Kidney tubule cell (primary cell): ENCODE measurements at places on chromosomes 2 and 18.
A peak's percentile ranks its signal among the peaks of the same experiment; 100 is the strongest.

- DNase-seq: no peak
These were observed 369.8 kb downstream of the ARHGAP15 start for GRCh38 chr2:143499061-143499460.

GRCh38 chr2:221204699-221205098 is 367.4 kb downstream of the EPHA4 start:
- DNase-seq: no peak

DNA sequence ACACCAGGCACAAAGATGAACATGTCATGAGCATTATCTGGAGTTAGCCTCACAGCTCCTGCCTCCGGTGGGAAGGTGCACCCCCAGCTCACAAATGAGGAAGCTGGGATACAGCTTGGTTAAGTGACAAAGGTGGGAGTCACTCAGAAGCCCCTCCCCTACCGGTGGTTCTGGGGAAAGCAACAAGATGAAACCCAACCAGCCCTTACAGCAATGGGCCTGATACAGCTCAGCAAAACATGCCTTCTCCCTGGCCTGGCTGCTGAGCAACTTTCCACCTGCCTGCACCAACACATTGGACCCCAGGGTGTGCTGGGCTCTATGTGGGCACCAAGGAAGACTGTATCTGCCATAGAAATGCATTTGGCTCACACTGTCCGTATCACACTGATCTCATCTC is 113.2 kb downstream of the GYPC start:
- no peak for DNase-seq

GRCh38 chr2:202479610-202480009 is 103.5 kb downstream of the BMPR2 start:
- DNase-seq: no peak

GRCh38 chr18:3093624-3094337 is 80.8 kb upstream of the LPIN2 start:
- no peak for DNase-seq

- DNase-seq: no peak
These were observed 200.6 kb downstream of the RND3 start for GRCh38 chr2:150286730-150287362.

DNA sequence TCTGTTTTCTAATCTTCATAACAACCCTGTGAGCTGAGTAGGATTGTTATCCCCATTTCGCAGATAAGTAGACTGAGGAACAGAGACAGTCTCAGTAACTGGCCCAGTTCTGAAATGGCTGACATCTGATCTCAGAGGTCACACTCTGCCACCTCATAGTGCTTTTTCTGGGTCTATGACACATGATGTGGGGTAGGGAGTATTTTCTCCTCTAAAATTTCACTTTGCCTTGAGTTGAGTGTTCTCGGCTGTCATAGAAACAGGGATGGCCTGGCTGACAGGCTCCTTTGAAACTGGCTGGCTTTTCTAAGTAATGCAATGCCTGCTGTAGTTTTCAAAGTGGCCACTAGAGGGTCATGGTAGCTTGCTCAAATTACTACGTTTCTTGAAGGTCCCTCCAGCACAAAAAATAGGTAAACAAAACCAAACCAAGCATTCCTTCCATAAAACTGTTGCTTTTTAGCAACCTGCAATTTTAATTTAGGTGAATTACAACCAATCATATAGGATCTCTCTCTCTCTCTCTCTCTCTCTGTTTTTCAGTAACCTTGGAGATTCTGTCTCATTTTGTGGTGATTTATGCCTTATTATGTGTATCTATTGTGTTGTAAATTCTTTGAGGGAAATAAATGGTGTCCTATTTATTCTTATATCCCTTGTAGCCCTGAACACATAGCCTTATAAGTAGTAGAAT is 84.2 kb upstream of the TTN start:
- peak; percentile 68 for DNase-seq

DNA sequence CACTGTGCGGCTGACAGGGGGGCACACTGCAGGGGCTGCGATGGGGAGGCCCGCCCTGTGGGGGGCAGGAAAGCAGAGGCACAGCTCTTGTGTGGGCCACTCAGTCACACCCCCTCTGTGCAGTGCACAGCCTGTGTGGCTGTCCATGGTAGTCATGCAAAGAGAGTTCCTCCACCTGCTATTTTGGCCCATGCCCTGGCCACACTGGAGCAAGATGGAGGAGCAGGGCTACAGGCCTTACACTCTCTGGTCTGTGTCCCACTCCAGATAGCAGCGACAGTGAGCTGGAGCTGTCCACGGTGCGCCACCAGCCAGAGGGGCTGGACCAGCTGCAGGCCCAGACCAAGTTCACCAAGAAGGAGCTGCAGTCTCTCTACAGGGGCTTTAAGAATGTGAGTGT is 28.5 kb upstream of the FAHD2A start:
- DNase-seq: no peak

DNA sequence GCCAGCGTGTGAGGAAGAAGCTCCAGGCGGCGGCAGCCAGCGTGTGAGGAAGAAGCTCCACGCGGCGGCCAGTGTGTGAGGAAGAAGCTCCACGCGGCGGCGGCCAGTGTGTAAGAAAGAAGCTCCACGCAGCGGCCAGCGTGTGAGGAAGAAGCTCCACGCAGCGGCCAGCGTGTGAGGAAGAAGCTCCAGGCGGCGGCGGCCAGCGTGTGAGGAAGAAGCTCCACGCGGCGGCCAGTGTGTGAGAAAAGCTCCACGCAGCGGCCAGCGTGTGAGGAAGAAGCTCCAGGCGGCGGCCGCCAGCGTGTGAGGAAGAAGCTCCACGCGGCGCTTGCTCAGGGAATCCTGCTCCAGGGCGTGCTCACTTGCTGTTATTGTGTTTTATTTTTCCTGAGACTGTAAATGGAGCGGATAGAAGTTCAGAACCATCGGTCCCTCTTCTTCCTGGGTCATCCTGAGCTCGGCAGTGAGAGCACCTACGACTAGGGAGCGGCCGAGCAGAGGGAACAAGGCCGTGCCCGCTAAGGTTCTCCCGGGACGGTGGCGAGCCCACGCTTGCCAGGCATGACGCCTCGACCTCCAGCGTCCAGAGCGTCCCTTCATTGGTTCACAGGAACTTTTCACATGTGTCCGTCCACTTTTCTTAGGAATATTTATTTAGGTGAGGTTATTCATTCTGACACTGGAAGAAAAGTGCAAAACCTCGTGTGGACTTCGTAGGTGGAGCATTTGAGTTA is 94.2 kb downstream of the TMEM18 start:
- DNase-seq: no peak

DNA sequence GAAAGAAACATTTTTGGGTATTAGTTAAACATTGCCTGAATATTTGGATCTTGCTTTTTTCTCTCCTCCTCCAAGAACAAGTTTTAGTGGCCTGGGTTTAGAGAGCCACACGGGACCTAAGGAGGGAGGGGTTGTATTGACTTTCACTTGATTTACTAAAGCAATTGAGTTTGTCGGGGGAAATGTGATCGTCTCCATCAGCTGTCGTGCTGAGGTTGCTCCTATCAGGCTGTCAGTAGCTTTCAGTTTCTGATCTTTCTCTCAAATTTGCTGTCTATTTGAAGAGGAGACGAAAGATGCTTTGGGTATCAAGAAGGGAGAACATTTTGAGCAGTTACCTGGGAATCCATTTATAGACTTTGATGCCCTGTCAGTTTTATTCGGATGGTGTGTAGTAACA is 106.0 kb downstream of the SETBP1 start:
- no peak for DNase-seq

DNA sequence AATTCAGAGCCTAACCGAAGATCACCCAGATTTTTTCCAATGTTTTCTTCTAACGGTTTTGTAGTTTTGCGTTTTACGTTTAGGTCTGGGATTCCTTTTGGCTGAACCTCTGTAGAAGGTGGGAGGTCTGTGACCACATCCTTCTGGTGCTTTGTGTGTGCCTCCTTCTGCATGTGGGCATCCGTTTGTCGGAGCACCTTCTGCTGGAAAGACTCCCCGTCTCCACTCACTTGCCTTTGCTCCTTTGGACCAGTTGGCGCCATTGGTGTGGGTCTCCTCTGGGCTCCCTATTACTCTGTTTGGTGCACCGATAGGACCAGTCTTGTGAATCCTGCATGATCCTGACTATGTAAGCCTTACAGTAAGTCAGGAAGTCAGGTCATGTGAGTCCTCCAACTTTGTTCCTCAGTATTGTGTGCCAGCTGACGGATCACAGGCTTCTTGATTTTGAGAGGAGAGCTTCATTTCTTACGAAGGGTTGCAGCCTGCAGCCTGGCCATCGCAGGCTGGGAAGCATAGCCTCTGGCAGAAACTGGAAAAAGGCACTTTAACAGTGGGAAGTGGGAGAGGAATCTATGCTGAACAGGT is 13.6 kb downstream of the AQP12A start:
- no peak for DNase-seq

- peak; percentile 50 for DNase-seq
These were observed 64.4 kb downstream of the NCK2 start for GRCh38 chr2:105809097-105809473.

GRCh38 chr2:26333293-26333692 is 12.7 kb upstream of the SELENOI start:
- DNase-seq: peak; percentile 79
